Activated CD4-positive, alpha-beta T cell treated with anti-CD3 and anti-CD28 coated beads for 36 hours (primary cell): ENCODE measurements at places on chromosomes 16 and 17. TPM values are rescaled to one million over a fixed set of nuclear protein-coding genes. Genes with fewer than 3 reads are reported as not detected.

The SPEM3 gene
- not detected for total RNA-seq

GRCh38 chr16:12395268-12395667 is 408.4 kb downstream of the CPPED1 start:
- no peak overlapping the region for H3K27ac ChIP-seq
- no peaks in the 10 kb centered on the region for H3K27me3 ChIP-seq
- no peak overlapping the region for H3K4me3 ChIP-seq
- no peaks in the 10 kb centered on the region for H3K4me1 ChIP-seq
- peaks cover 3% of the 10 kb centered on the region for H3K36me3 ChIP-seq

- no peak overlapping the region for H3K27ac ChIP-seq
- H3K4me1 ChIP-seq = peaks cover 2% of the 10 kb centered on the region
- no peaks in the 10 kb centered on the region for H3K36me3 ChIP-seq
- DNase-seq = no peak
- peaks cover 27% of the 10 kb centered on the region for H3K27me3 ChIP-seq
Measured at GRCh38 chr17:57784226-57784895, 39.3 kb upstream of the CCDC182 start.

- DNase-seq = no peak
- H3K36me3 ChIP-seq = no peaks in the 10 kb centered on the region
Measured at GRCh38 chr17:9074131-9074530, 52.8 kb downstream of the NTN1 start.
